ENCODE measurements at places on chromosomes 4 and X. TPM values are rescaled to one million over a fixed set of nuclear protein-coding genes. Genes with fewer than 3 reads are reported as not detected.

SORBS2 gene
- 0.32 TPM for total RNA-seq

ATP8A1 gene
- 0.11 TPM for total RNA-seq

ERAS gene
- total RNA-seq, result not detected

GRCh38 chr4:43071069-43071468 lies 178.6 kb downstream of the GRXCR1 start:
- no peak for DNase-seq

GRCh38 chr4:86935853-86936733 lies 1.3 kb downstream of the AFF1 start:
- DNase-seq, result peak; percentile 80

All from GM23248 (cell line).